ENCODE measurements at places on chromosomes 7 and 10. TPM values are rescaled to one million over a fixed set of nuclear protein-coding genes. Genes with fewer than 3 reads are reported as not detected.

DNA sequence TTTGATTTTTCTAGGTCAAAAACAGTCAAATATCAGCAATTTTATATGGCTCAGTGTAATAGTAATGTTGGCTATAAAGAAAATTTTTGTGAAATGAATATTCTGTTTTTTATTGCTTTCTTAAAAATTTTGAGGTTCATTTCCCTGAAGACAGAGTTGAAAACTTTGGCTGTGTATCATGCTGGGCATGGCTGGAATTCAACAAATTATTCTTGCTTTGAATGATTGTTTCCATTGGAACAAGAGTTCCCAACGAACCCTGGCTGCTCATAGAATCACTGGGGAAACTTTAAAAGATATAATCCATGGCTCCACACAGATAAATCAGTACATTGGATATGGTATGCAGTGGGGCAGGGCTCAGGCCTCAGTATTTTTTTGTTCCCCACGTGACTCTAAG is 118.6 kb downstream of the PLCE1 start:
- no peak for DNase-seq

- DNase-seq = no peak
Measured at GRCh38 chr10:126278851-126279250, 109.4 kb downstream of the ADAM12 start.

NET1 gene
- 17.8 TPM for total RNA-seq

DNA sequence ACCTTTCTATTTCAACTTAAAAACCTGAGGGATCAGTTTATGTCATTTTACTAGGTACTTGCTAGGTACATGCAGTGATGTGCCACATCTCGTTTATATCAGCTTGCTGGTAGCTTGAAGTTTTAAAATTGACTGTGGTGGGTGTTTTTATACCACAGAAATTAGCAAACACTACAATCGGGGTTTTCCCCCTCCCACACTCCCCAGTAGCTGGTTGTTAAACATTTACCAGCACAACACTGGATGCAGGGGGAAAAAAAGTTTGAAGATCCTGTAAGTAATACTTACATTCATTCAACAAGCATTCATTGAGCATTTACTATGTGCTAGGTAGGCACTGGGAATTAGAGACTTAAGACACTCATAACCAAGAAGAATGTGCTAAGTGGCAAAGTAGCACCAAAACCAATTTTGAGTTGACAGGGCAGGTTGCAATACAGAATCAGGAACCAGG is 32.6 kb downstream of the USP6NL start:
- no peak for DNase-seq

LRRTM3 gene
- total RNA-seq = not detected

Data from heart right ventricle (tissue), 16 donors.